ENCODE measurements at places on chromosomes 12 and 14.

GRCh38 chr12:28543021-28543890 is 353.0 kb downstream of the CCDC91 start:
- peak; percentile 15 for DNase-seq

- DNase-seq: no peak
Observed at GRCh38 chr14:85399186-85399585, 130.8 kb upstream of the FLRT2 start.

- no peak for DNase-seq
Observed at GRCh38 chr12:132481771-132482745, 7.9 kb upstream of the FBRSL1 start.

DNA sequence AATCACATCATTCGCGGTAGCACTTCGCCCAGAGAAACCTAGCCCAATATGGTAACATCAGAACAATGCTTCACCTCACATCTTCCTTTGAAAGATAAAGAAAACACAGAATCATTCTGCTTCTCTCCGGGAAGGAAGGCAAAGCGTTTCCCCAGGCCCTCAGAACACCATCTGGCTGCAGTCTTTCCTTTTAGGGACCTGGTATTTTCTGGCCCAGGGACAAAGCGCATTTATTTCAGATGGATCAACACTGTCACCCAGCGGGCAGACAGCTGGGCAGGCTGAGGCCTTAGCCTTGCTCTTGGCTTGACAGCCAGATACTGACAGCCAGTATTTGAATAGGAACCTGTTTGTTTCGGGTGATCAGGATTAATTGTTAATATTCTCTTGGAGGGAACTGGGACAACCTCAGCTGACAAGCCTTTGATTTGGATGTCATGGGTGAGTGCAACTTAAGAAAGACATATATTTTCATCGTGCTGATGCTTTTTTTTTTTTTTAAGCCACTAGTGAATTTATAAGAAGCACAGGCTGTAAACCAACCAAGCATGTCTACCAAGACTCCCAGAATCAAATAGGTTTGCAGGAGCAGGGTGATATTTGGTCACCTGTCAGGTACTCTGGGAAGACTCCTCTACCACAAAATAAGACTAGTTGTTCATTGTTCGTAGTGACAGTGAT is 118.9 kb downstream of the VEZT start:
- no peak for DNase-seq

DNA sequence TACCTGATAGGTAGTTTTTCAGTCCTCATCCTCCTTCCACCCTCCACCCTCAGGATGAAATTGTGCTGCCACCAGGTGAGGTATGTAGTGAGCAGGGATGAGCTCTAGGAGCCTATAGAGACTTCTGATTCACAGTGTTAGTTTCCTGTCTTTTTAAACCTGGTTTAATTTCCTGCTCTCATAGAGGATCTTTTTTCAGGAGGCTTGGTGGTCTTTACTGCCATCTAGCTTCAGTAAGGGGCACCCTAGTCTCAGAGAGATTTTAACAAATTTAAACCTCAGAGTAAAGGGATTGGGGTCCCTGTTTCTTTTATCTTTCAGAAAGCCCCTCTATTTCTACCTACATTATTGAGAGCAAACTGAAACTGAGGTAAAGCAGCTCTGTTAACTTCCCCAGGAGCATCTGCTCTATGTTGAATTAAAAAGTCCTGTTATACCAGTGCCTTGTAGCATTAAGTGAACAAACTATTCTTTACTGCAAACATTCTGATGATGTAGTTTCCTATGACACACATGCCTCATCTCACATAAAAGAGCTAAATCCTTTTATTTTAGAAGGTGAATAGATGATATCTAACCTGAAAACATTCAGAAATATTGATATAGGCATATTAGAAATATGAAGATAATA is 172.2 kb upstream of the DDHD1 start:
- DNase-seq: no peak

GRCh38 chr14:65840118-65840751 is 427.7 kb downstream of the FUT8 start:
- DNase-seq: no peak

DNA sequence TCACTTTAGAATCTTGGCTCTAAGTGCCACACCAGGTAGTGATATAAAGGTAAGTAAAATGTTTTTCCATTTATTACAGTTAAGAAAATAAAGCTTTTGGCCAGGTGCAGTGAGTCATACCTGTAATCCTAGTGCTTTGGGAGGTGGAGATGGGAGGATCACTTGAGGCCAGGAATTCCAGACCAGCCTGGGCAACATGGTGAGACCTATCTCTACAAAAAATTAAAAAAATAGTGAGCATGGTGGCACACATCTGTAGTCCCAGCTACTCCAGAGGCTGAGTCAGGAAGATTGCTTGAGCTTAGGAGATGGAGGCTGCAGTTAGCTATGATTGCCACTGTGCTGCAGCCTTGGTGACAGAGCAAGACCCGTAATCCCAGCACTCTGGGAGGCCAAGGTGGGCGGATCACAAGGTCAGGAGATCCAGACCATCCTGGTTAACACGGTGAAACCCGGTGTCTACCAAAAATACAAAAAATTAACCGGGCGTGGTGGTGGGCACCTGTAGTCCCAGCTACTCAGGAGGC is 5.0 kb downstream of the FANCM start:
- DNase-seq: no peak

GRCh38 chr12:104136577-104136976 is 1.4 kb downstream of the NFYB start:
- DNase-seq: no peak

- DNase-seq: no peak
Observed at GRCh38 chr14:67490196-67490595, 1.7 kb upstream of the TMEM229B start.

- DNase-seq: no peak
Observed at GRCh38 chr12:72075891-72076557, 137.4 kb downstream of the TPH2 start.

DNA sequence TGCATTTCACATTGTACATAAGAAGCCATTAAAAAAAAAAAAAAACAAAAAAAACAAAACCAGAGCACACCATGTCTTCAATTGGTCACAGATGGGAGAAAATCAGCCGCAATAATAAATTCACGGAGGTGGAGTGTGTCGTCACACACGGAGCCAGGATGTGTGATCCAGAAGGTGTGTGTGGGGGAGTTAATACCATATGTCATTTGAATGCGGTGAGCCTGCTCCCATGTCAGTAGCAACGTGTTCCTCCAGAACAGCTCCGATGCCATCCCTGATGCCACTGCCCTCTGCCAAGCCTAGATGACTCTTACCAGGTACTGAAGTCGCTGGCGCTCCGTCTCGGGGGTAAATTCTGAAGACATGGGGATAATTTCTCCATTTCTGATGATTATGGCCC is 197.8 kb downstream of the PPM1H start:
- no peak for DNase-seq

GRCh38 chr12:7444076-7444475 is at the start of gene CD163L1:
Gene CD163L1, minus strand, starts transcription at chr12:7444153. Its CDS starts 26 bp downstream, at chr12:7444127.
- no peak for DNase-seq

- no peak for DNase-seq
Observed at GRCh38 chr12:79086541-79087296, 222.1 kb downstream of the SYT1 start.

GRCh38 chr14:100589760-100590469 is 2.7 kb upstream of the BEGAIN start:
- no peak for DNase-seq

- DNase-seq: no peak
Observed at GRCh38 chr12:43832463-43833168, 3.3 kb upstream of the TMEM117 start.

DNA sequence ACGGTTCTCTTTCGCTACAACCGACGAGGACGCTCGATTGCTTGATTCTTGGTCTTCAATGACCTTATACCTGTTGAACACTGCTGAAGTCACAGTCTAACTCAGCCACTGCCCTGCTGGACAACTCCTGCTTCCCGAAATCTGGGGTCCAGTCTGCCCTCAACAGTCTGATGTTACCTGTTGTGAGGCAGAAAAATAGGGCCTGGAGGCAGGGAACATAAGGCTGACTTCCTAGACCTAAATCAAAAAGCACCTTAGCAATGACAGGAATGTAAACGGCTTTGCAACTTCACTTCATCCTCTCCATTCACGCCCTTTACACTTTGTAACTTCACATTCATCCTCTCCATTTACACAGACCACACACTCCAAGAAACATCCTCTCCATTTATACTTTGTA is 597 bp upstream of the GLTP start:
- no peak for DNase-seq

DNA sequence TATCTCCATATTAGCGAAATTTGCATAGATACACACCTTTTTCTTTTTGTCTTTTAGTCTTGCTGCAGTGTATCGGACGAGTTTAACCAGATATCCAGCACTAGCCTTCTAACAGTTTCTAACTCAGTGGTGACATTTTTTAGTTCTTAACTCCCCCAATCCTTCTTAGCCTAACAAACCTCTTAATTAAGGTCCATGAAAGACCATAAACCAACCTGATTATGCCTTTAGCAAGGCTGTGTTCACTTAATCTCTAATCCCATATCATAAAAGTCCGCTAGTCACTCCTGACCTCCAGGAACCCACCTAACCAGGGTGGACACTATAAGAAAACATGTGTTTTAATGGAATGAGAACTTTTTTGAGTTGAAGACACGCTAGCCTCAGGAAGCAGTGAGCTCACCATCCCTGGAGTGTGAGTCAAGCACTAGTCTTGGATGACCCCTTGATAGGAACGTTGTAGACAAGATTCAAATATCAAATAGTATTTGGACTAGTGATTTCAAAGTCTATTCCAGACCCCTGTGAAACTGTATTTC is 9.5 kb downstream of the CDKN1B start:
- no peak for DNase-seq

- DNase-seq: no peak
Observed at GRCh38 chr12:11630046-11630706, 19.3 kb upstream of the ETV6 start.

- DNase-seq: no peak
Observed at GRCh38 chr12:130354407-130354806, 16.7 kb downstream of the PIWIL1 start.

DNA sequence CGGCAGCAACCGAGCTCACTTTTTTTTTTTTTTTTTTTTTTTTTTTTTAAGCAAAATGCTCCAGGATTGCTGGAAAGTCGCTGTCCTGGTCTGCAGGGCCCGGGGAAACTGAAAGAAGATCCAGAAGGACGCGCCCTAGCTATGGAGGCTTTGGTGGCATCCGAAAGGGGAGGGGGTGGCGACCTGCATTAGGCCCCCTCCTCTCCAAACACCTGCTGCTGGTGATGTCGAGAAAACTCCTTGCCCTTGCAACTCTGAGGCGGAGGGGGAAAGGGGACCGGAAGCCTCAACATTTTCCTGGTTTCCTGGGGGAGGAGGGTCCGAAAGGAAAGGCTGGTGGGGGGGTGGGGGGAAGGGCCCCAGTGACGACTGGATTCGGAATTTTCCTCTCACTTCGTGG is 421.1 kb downstream of the VRK1 start:
- DNase-seq: no peak

- DNase-seq: no peak
Observed at GRCh38 chr14:92625213-92625612, 111.6 kb downstream of the RIN3 start.

GRCh38 chr14:65769151-65769550 is 356.6 kb downstream of the FUT8 start:
- DNase-seq: no peak

- DNase-seq: no peak
Observed at GRCh38 chr12:52333321-52333720, 12.1 kb upstream of the KRT83 start.

DNA sequence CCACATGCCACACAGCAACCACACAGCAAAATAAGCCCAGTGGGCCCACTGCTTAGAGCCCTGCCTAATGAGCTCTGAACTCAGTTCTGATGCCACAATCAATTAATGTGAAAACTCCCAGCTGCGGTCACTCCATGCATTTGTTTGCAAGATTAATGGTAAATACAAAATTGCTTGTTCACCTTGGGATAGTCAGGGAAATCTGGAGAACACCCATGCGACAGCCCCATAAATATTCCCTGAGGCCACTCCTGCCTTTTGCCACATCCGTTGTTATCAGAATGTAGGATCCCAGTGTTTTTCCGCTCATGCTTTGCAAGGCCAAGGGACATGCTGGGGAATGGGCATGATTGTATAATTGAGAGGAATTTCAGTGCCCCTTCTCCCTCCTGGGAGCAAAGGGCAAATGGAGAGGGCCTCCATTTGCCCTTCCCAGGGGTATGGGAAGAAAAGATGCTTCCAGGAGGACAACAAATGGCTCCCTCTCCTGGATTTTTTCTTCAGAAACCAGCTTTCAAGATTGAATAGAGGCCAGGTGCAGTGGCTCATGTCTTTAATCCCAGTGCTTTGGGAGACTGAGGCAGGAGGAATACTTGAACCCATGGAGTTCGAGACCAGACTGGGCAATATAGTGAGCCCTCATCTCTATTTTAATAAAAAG is 30.8 kb upstream of the CMKLR1 start:
- DNase-seq: no peak

DNA sequence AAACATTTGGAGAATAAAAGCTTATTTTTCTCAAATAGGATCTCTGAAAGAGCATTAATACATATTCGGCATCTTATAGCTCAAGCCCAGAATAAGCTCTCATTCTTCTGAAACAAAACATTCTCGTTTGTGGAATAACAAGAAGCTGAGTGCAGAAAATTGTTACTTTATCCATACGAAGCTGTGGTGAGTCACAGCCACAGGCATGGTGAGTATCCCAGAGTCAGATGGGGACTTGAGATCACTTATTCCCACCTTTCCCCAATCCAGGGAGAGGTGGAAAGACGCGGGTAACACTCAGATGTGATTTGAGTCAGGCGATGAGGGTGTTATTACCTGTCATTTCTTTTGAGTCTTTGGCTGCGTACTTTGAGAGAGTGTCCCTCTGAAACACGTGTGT is 214.6 kb upstream of the TMEM132C start:
- no peak for DNase-seq

DNA sequence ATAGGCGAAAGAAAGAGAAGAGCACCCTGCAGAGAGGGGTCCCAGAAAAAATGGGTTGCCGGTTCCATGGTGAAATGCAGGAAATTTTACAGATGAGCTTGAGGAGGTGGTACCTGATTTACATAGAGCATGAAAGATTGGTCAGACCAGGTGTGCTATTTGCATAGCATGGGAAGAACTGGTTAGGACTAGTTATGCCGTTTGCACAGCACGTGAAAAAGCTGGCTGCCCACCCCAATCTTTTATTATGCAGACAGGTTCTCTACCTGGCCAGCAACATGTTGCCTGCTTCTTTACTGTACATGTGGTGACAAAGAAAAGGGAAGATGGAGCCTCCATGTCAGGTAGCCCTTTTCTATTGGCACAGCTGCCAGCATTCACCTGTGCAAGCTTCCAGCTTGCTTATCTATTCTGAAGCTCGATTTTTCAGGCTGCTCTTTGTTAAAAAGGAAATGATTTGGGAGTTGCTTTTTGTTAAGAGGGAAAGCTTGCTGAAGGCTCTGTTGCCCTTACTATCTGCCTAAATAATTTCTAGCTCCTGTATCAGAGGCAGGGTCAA is 62.9 kb upstream of the ELK3 start:
- no peak for DNase-seq

GRCh38 chr14:87667659-87668058 is 325.3 kb downstream of the GALC start:
- DNase-seq: no peak

Data from GM12864 (cell line).